NCI-H1105 treated with DMSO at 0.1 percent for 48 hours (cell line): ENCODE measurements at places on chromosomes 3 and 15.

- DNase-seq: no peak
Measured at GRCh38 chr15:68450192-68450591, 18.2 kb upstream of the ITGA11 start.

DNA sequence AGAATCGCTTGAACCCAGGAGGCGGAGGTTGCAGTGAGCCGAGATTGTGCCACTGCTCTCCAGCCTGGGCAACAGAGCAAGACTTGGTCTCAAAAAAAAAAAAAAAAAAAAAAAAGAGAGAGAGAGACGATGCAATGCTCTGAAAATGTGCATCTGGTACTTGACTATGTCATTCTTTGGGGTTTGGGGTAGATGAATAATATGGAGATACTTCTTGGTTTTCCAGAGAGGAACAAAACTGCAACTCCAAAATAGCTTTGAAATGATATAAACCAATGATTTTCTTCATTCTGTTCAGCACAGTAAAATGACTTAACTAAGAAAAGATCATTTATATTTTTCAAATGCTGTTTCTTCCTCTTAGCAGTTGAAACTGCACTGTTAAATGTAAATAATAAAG is 158.9 kb downstream of the ISL2 start:
- no peak for DNase-seq

- no peak for DNase-seq
Measured at GRCh38 chr3:28905798-28906197, 375.1 kb upstream of the RBMS3 start.

GRCh38 chr3:126555795-126556636 is 2.7 kb downstream of the C3orf22 start:
- no peak for DNase-seq

- no peak for DNase-seq
Measured at GRCh38 chr3:177905173-177906125, 630.8 kb upstream of the KCNMB2 start.

DNA sequence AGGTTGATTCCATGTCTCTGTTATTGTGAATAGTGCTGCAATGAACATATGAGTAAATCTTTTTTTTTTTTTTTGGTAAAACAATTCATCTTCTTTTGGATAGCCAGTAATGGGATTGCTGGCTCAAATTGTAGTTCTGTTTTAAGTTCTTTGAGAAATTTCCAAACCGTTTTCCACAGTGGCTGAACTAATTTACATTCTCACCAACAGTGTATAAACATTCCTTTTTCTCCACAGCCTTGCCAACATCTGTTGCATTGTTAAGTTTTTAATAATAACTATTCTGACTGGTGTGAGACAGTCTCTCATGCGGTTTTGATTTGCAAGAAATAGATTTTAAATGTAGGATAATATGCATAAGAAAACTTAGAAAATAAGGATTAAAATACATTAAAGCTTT is 279.0 kb upstream of the EPHA3 start:
- no peak for DNase-seq

GRCh38 chr3:37115446-37115845 is 58.9 kb downstream of the LRRFIP2 start:
- DNase-seq: no peak

DNA sequence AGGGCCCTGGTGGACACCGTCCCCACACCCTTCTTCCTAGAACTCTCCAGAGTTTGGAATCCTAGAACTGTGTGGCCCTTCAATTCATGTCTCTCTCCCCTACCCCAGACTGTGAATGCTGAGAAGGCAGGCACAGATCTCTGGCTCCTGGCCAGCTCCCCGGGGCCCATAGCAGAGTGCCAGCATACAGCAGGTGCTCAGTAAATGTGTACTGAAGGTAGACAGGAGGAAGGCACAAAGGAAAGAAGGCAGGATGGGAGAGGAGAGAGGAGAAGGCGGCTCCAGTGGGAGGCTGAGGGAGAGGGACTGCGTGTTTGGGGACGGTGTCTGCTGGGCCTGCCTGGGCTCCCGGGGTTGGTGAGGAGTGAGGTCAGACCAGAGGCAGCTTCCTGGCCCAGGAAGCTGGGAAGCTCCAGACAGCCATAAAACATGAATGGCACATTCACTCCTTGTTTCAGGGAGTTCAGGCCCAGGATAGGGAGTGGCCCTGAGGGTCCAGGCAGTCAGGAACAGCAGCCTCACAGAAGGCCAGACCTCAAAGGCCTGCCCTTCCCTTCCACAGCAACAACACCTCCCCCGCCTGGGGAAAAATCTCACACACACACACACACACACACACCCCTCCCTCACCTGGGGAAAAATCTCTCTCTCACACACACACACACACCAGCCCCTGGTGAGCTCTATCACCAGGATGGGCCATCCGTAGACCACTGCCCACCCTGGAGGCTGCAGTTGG is 137.1 kb upstream of the PRR20G start:
- no peak for DNase-seq

- no peak for DNase-seq
Measured at GRCh38 chr3:27714146-27714526, 8.0 kb downstream of the EOMES start.

DNA sequence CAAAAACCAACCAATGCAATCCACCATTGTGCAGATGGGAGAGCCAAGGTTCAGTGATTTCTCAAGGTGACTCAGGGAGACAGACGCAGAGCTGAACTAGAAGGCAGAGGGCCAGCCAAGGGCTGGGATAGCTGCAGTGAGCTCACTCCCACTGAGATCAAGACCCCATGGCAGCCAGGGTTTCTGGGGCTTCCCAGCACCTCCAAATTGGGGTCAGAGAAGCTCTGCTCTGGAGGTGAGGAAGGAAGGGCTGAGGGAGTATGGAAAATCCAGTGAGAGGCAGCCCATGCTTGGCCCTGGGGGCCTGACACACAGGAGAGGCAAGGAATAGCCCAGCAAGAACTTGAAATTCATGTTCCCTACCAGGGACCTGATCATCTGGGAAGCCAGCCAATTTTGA is 61.0 kb downstream of the ISG20 start:
- DNase-seq: no peak

DNA sequence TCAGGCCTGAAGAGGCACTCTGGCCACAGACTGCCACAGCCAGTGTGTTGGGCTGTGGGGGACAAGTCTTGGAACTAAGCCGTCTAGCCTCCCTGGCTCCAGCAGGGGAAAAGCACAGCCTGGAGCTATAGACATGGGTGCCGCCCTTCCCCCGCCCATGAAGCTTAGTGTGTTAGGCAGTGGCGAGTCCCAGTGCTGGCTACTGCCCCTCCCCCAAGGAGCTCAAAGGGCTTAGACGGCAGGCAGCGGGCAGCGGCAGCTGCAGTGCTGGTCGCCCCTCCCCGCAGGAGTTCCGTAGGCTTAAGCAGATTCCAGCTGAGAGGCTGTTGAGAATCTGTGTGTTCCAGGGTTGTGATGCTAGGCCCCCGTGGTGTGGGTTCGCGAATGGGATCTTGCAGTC is 135.8 kb upstream of the RORA start:
- DNase-seq: no peak

GRCh38 chr15:96171853-96172296 is 158.6 kb upstream of the NR2F2 start:
- DNase-seq: no peak

DNA sequence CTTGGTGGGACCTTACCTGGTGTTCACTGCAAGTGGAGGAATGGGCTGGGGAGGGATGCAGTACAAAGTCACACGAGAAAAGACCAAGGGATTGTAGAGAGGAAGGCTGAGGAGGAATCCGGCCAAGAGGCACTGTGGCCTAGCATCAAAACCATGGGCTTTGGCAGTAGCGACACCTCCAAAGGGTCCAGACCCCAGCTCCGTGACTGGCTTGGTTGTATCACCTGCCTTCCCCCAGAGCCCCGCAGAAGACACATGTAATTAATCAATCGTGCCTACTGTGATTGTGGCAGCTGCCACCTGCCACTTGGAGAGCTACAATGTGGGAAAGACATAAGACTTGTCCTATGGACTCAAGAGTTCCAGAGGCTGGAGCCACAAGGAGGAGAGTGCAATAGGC is 54.7 kb downstream of the ST8SIA2 start:
- DNase-seq: no peak

GRCh38 chr15:40493089-40493840 is 22.5 kb downstream of the CHST14 start:
- DNase-seq: no peak

DNA sequence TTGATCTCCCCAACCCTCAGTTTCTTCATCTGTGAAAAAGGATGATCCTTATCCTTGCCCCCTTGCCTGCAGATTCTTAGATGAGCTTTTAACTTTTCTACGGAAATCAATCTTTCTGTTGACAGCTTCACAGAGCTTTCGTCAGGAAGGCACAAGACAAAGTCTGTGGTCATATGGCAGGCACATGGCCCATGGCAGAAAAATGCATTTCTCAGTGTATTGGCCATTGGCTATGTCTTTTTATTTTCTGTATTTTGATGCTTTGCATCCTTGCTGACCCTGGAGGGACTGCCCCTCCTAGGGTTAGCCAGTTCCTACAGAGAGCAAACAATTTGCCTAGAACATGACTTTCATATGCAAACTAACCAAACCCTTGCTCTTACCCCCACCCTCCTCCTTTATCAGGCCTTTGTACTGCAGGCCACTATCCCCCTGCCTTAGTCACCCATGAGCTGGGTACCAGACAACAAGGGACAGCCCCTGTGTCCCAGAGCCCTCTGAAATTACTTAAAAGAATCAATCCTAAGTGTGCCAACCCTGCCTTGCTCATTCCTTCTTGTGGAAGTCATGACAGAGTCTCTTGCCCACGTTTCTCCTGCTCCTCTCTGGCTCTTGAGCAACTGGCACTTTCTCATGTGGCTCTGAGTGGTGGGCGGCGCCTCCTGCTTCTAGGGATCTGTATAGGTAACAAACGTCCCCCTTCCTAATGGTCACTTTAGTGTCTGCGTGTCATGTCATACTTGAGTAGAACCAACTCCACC is 24.1 kb upstream of the NOX5 start:
- DNase-seq: no peak

- peak; percentile 48 for DNase-seq
Measured at GRCh38 chr3:8970971-8971589, 7.8 kb upstream of the RAD18 start.

- DNase-seq: no peak
Measured at GRCh38 chr15:70801109-70801508, 37.8 kb upstream of the UACA start.

DNA sequence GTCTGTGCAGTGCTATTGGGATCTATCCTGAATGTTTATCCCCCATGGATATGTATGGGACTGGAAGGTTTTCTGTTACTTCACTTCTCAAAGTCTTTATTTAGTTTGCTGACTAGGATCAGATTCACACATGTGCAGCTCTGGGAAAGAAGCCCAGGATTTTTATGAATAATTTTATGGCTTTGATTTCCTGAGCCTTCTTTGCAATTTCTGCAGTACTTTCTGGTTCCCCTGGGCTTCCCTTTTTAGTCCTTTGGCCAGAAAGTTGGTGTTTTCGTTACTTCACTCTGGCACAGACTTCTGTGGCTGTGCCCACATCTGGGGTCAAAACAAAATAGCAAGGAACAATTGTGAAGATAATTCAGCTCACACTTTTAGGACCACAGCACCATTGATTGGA is 721.0 kb downstream of the OTOL1 start:
- no peak for DNase-seq

GRCh38 chr3:59327376-59327808 is 277.6 kb upstream of the CFAP20DC start:
- no peak for DNase-seq

DNA sequence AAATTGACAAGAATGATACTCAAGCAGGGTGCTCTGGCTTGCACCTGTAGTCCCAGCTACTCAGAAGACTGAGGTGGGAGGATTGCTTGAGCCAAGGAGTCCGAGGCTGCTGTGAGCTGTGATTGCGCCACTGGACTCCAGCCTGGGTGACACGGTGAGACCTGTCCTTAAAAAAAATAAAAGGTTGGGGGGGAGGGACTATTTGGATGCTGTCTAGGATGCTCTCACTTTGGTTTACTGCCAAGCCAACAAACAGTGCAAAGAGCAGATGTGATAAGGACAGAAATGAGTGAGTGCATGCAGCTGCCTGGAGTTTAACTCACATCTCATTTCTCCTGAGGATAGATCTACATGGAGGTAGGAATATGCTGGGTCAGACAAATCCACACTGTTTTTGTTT is 130.0 kb downstream of the FRMD4B start:
- peak; percentile 31 for DNase-seq

DNA sequence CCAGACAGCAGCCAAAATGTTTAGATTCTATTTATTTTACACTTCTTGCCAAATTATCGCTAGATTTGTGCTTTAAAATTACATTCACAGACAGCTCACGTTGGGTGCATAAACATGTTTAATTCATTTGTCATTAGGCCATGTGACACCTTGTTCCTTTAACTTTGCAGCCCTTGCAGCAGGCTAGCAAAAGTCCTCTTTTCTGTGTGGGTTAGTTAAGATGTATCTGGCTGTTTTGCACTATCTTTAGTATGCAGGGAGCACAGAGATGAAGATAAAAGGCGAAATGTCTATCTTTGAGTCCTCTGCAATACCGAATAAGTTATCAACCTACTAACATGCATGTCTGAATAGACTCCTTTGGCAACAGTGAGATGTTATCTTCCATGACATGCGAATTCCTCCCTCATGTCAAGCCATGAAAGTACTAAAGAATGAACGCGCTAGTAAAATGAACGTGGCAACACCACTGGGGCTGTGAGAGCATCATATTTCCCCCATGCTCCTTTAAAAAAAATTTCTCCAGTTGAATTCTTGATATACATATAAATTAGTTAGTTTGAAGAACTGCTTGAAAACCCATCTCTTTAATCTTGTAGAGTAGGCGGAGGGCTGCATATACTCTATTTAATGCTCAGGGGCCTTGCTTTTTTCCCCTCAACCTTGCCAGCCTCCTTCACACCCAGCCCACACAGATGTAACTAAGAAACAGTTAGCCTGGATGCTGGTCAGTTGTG is 620.4 kb upstream of the NR2F2 start:
- DNase-seq: no peak

DNA sequence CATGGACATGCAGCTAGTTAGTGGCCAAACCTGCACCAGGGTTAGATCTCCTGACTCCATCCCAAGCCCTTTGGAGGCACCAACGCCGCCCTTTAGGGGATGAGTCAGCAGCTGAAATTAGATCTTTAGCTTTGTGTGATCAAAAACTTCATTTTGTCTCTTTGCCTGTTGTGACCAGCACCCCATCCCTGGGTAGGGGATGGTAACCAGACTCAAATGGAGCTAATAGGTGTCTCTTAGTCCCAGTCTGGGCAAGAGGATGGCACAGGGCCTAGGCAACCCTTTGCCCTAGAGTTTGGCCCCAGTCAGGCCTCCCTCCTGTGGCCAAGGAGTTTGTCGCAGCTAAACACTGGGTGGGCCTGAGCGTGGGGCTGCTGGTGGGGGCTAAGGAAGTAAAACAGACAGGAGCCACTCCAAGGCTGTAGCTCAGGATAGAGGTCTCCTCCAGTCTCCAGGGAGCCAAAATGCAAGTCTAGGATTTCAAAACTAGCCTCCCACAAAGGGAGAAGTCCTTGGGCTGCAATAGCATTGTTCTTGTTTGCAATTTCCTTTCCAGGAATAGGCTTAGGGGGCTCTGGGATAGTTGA is 105.1 kb downstream of the CPN2 start:
- no peak for DNase-seq

- no peak for DNase-seq
Measured at GRCh38 chr3:134035836-134036235, 6.1 kb upstream of the SLCO2A1 start.

- DNase-seq: no peak
Measured at GRCh38 chr3:17194116-17194515, 309.4 kb downstream of the PLCL2 start.
